Activated CD4-positive, alpha-beta T cell treated with anti-CD3 and anti-CD28 coated beads for 48 hours (primary cell): ENCODE measurements at places on chromosomes 5 and 9.

DNA sequence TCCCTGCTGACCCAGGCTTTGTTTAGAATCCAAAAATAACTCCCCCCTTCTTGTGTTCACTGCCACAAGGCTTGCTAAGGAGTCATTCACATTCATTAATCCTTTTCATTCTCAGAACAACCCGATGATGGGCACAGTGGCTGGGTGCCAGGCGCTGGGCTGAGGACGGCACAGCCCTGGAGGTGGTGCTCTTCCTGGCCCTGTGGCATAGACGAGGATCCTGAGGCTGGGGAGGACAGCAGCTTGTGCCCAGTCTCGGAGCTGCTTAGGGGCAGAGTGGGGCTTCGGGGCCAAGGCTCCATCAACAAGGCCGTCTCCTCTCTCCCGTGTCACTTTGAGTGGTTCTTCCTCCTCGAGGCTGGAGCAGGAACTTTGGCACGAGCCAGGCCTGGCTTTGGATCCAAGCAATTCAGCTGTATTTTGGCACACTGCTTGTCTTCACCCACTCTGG, 166.7 kb downstream of the TTLL11 start:
- no peak for DNase-seq

DNA sequence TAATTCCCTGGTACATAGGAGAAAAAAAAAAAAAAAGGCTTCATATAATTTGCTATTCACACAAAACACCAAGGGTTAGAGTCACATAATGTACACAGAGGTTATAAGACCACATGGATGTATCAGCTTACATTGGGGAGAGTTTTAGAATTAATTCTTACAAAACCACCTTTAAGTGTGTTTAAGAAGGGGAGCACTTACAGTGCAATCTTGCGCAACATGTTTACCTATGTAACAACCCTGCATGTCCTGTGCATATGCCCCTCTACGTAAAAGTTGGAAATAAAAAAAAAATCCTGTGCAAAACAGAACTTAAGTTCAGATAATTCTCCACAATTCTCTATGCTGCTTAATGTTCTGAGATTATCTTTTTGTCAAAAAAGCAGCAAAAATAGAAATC, 190.0 kb downstream of the DENND1A start:
- no peak for DNase-seq

DNA sequence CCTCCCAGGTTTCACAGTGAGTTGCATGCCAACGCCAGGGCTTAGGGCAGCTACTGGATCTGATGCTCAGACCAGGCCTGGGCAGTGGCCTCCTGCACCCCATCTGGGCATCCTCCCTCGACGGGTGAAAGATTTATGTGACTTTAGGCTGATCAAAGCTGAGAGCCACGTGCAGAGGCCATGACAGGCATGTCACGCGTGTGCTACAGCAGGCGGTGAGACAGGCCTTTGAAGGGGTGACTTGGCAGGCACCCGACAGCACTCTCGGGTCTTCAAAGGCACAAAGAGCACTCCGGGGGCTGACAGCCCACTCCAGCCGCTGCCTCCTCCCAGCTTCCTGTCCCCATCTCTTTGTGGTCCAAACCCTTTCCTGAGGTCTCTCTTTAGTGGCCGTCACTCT, 66.2 kb downstream of the NTNG2 start:
- no peak for DNase-seq

DNA sequence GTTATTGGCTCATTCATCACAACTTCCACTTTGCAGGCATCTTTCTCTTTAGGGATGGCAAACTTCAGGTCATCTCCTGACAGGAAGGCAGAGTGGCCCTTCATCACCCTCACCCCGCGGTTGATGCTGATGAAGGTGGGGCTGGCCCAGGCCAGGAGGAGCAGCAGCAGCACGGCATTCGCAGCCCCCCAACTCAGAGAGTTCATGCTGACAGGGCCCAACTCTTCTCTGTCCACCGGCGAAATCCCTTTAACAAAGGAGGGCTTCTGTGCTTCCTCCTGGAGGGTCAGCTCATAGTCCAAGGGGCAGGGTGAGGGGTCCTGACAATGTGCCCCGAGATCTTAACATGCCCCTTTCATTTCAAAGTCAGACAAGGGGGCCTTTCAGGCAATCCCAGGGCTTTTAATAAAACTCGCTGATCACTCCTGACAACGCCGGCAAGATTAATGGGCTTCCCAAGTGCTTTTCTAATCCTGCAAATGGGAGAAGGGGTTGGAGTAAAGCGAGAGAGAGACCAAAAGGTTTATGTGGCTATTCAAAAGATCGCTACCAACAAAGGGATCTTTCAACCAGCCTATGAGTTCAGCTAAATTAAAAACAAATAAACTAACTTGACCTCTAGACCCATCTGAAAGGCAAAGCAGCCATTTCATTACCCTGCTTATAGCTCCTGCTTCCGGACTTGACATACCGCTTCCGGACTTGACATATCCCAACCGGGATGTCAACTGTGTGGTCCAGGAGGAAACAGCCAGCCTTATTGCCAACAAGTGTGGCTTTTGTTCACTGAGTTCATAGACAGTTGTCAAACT, 41.2 kb downstream of the FREM1 start:
- no peak for DNase-seq

- DNase-seq: peak; percentile 69
Observed at GRCh38 chr9:83622939-83623678, at the start of gene IDNK. Gene IDNK (plus strand): TSS chr9:83623143. CDS start chr9:83623172, 29 bp downstream.

DNA sequence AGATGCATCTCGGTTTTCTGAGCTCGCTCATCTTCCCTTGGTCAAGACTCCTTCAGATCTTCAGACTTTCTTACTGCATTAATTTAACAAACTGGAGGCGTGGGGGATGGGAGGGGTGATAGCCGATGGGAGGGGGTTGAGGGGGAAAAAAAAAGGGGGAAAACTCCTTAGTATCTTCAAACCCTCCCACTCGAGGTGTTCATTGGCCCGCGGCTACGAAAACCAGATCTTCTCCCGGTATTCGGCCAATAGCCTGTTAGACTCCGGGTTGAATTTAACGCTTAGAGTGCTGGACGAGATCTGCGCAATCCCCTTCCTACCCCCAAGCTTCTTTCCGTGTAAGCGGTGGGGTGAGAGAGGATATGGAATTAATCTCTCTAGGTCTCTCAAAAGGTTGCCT, 689 bp upstream of the GLRA1 start:
- DNase-seq: no peak

DNA sequence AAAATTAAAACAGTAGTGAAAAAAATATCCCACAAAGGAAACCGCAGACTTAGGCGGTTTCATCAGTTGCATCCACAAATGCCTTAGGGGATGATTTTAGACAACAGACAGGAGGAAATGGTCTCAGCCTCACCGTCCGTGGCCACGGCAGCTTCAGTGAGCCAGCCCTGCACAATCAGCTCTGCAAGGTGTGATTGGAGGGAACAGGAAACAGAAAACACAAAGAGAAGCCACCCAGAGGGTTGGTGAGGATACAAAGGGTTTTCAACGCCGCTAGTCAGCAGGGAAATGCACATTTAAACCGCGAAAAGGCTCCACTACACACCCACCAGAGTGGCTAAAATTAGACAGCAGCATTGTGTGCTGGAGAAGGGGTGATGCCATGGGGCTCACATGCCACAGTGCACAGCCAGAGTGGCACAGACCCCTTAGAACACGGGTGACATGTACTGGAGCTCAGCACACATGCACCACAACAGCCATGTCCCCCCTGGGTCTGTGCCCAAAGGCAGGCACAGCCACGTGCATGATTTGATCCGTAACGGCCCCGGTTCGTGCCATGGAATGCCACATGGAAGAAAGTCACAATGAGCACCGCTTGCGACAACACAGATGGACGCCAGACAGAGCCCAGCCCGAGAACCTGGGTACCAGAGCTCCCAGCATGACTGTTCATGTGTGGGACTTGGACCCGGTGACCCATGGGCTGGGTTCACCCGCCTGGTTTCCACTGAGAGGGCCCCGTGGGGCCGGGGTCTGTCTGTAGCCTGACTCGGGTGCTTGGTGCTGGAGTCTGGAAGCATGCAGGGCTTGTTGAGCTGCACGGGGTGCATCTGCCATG, 18.3 kb upstream of the TERT start:
- peak; percentile 40 for DNase-seq
